ENCODE measurements at places on chromosomes 11 and 22.

GRCh38 chr11:110962921-110963320 lies 250.7 kb upstream of the ARHGAP20 start:
- no peak for DNase-seq

GRCh38 chr22:50371101-50371648 lies 28.0 kb downstream of the PPP6R2 start:
- DNase-seq = no peak

- no peak for DNase-seq
Measured at GRCh38 chr22:42970029-42970428, 44.9 kb downstream of the PACSIN2 start.

DNA sequence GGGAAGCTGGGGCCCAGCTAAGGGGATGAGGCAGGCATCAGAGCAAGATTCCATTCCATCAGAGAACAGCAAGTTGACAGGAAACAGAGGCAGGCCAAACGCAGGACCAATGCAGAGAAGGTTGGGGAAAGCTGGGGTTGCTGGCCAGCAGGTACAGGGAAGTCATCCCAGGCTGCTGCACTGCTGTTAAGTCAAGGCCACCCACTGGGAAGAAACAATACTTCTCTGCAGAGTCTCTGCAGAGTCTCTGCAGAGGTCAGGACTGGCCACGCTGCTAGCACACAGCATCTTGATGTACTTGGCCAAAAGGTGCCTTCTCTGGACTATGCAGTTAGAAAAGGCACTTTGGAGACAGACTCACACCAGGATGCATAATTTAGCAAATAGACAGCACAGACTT lies 68.5 kb upstream of the CSNK2A3 start:
- no peak for DNase-seq

DNA sequence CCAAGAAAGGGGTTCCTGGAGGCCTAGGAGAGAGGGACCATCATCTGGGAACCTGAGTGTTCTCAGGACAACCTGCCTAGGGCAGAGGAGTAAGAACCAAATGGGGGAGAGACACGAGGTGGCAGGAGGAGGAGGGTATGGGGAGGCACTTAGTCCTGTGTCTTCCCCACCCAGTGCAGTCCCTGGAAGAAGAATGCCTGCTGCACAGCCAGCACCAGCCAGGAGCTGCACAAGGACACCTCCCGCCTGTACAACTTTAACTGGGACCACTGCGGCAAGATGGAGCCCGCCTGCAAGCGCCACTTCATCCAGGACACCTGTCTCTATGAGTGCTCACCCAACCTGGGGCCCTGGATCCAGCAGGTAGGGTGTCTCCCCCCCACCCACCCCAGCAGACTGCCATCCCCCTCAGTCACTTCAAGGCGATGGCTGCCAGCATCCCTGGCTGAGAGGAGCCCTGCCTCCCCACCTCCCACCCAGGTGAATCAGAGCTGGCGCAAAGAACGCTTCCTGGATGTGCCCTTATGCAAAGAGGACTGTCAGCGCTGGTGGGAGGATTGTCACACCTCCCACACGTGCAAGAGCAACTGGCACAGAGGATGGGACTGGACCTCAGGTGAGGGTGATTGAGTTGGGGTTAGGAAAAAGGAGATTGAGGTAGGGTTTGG lies 3.7 kb upstream of the INPPL1 start:
- no peak for DNase-seq

GRCh38 chr11:23280088-23280487 lies 419.8 kb upstream of the CCDC179 start:
- DNase-seq = no peak

- DNase-seq = no peak
Measured at GRCh38 chr11:92739041-92739440, 230.4 kb upstream of the MTNR1B start.

- no peak for DNase-seq
Measured at GRCh38 chr11:126929179-126930061, 71.2 kb downstream of the KIRREL3 start.

DNA sequence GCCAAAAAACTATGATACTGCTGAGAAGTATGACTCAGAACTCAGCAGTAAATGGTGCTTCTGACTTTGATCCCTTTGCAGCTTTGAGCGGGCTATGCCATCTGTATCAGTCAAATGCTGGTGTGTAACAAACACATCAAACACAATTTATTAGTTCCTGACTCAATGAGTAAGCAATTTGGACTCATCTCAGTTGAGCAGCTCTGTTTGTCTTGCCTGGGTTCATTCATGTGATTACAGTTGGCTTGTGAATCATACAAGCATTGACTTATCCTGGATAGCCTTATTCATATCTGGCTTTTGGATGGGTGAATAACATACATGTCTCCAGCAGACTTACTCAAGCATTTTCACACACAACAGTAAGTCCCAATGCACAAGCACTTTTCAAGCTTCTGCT lies 858.8 kb downstream of the METTL15 start:
- no peak for DNase-seq

- no peak for DNase-seq
Measured at GRCh38 chr11:75204012-75204674, 36.4 kb upstream of the TPBGL start.

DNA sequence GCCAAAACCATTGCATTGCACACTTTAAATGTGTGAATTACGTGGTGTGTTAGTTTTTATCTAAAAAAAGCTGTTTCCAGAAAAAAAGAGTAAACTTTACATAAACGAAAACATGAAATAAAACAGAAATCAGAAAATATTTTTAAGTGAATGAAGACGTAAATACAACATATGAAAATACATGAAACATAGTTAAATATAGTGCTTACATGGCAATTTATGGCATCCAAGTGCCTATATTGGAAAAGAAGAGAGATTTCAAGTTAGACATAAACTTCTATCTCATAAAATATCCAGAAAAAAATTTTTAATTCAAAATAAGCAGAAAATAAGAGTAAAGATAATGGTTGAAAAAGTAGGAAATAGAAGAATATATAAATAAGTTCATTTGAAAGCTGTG lies 11.9 kb upstream of the OR8D2 start:
- DNase-seq = no peak

All from CD4-positive, alpha-beta T cell treated with Interleukin-4 for 4 hours (primary cell).